ENCODE measurements at places on chromosomes 3 and 15. TPM values are rescaled to one million over a fixed set of nuclear protein-coding genes. Genes with fewer than 3 reads are reported as not detected.

DNA sequence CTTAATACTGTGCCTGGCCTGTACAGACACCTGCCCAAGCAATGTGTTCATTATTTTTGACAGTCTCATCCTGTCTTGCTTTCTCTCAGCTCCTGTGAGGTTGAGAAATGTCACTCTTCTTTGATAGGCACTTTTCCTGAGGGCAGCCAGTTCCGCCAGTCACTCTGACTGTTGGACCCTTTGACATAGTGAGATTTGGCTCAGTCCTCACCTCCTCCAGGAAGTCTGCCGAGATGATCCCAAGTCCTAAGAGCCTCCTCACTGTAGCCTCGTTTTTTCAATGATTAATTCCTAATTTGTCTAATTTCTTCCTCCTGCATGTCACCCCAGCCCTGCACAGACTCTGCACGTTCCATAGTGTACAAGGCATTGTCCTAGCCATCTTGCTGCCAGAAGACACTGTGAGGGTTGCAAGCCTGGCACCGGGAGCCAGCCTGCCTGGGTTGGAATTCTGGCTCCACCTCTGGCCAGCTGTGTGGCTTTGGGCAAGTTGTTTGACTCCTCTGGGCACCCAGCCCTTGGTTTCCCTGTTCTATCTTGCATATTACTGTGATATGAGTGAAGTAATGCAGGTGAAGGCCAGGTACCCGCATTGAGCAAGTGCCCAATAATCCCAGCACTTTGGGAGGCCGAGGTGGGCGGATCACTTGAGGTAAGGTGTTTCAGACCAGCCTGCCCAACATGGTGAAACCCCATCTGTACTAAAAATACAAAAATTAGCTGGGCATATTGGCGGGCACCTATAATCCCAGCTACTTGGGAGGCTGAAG is 24.3 kb downstream of the RPLP1 start:
- no peak for DNase-seq

Gene C3orf22
- not detected for total RNA-seq

- DNase-seq = no peak
Observed at GRCh38 chr3:161531930-161532329, 35.3 kb downstream of the OTOL1 start.

DNA sequence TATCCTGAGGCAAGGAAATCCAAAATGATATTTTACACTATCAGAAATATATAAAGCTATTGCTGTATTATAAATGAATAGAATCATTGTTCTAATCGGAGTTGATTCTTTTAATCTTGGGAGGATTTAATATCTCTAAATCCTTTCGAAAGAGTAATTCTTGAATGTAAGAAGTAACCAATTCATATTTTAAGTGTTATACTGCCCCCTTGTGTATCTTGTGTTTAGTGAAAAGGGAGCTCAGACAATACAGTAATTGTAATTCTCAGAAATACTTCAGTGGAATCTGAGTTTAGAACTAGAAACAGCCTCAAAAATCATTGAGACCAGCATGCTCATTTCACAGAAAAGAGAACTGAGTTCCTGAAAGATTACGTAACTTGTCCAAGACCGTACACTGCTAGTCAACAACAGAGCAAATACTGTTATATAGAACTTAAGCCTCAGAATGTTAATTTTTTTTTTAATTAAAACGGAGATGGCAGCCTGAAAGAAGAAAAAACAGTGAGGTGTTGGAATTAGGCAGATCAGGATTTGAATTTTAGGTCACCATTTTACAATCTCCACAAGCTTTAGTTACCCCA is 42.9 kb downstream of the PLCH1 start:
- DNase-seq = no peak

Data from left colon (tissue), 2 donors.